Stimulated activated CD8-positive, alpha-beta memory T cell treated with anti-CD3 and anti-CD28 coated beads, Interleukin-4, amount 100 ng/mL, for 4 hours (primary cell): ENCODE measurements at places on chromosomes 5 and 9.

GRCh38 chr5:131406975-131407638, 143.3 kb downstream of the CDC42SE2 start:
- no peak for DNase-seq

DNA sequence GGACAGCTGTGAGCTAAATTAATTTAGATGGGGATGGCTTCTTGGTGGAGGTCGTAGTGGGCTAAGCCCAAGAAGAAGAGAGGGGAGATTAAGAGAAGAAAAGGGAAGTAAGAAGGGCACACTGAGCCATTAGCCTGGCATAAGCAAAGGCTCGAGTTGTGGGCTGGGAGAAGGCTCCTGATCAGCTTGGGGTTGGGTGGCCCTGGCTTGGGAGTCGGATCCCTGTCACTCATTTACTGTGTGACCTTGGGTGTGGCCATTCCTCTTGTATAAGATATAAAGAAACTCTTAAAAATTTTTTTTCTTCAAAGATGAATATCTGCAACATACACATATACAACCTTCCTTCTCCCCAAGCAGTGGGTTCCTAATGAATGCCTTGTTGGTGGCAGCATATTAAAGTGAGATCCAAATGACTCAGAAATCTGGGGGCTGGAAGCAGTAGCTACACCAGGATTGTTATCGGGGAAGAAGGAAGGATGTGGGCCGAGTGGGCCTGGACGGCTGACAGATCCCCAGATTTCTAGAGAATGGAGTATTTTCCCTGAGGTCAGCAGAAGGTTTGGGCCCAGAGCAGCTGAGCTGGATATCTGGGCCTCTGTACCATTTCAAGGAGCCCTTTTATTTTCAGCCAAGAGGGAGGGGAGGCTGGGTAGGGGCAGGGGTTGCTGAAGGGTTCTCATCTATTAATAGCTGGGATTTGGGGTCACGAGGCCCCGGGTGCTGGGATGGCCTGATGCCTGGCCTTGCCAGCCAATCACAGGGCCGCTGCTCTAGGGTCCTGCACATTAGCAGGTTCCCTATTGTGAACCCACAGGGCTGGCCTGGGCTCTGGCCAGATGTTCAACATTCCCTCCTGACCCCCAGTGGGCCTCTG, 52.1 kb downstream of the PPARGC1B start:
- no peak for DNase-seq

DNA sequence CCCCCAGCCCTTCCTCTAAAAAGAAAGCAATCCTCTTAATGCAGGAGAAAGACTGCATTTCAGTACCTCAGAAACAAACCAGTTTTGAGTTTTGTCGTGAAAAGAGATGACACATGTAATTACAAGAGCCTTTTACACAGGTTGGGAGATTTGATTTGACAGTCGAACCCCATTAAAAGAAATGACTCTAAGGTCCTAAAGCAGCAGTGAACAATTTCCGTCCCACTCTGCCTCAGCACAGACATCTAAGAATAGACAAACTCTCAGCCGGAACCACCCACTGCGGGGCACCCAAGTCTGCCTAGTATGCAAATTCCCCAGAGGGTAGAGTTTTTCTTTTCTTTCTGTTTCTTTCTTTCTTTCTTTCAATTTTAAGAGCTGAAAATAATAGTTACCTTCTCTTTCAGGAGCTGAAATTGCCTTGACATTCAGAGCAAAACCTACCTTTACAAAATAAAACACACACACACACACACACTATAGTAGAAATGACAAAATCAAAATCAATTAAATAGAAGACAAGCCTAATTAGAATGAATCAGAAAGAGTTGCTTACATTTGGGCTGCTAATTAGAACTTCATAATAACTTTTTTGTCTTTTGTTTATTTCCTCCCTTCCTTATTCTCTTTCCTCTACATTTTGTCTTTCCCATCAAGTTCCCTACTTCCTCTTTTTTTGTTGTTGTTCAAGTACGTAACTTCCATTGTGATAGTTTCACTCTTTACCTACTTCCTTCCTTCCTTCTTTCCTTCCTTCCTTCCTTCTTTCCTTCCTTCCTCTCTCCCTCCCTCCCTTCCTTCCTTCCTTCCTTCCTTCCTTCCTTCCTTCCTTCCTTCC, 65.1 kb downstream of the BASP1 start:
- no peak for DNase-seq

DNA sequence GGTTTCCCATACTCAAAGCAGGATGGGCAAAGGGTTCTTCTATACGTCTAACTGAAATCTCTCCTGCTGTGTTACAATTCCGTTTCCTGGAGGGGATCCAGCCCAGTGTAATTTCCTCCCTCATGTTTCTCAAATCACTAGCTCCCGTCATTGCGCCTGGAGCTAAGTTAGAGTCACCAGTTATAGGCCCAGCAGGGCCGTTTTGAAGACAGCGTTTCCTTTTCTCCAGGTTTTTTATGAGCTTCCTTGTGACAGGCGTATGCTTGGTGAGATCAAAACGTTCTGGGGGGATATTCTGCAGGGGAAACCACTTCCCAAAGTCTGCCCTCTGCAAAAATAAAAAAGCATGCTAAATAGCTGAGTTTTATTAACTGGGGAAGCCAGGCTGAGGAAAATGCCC, 53.0 kb upstream of the WWC1 start:
- no peak for DNase-seq

DNA sequence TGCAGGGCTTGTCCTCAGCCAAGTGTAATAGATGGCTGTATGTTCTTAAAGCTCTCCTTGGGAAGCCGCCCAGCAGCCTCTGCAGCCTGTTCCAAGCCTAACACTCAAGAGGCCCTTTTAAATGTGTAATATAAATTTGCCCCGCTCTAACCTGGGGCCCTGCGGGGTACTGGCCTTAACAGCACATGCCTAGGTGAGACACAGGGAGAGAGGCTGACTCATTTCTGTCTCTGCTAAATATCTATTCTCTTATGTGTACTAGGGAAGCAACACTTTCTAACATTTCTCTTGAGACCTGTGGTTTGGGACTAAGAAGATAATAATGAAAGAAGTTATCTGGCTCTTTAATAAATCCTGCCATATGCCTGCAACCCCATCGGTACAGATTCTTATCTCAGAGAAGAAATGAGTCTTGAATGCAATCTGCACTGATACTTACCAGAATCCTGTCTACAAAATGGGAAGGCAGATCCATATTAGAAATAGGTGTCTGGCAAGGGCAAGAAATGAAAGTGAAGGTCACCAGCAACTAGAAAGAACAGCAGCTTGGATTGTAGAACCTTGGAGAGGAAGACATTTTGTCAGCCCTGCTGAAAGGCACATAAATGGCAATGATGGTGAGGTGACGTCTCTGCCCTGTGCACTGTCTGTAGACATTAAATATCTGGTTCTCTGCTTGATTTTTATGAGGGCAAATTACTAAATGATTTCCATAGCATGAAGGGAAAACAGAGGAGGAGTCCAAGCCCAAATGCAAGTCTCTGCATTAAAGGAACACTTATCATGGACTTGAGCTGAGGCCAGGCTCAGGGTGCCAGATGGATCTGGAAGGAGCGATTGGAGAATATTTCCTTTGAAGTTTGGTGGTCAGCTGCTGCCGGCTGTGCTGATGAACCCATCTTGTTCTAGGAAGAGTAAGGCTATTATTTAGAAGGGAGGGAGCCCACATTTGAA, 14.5 kb upstream of the TGFBI start:
- DNase-seq: no peak

- no peak for DNase-seq
These were observed 605.0 kb upstream of the CLINT1 start for GRCh38 chr5:158463938-158464337.

DNA sequence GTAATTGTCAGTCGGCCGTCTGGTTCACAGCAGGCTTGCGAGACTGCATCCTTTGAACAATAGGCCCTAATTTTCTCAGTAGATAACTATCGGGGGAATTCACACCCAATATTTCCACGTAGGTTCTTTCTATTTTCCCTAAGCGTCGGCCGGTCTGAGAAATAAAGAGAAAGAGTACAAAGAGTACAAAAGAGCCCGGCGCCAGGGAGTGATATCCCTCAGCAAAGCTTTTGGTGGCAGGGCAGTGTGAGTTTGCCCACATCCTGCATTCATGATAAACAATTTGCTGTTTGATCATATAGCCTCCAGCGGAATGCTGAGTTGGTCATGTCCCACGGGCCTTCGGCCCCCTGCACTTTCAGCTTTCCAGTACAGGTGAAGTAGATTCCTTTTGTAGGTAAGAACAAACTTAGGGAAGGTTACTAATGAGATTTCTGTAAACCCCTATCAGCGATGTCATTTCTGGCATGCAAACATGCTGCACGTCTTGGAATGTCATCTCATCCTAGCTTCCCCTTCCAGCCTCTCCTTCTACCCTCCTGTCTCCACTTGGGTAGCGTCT, 4.7 kb upstream of the PTGR1 start:
- DNase-seq: no peak

DNA sequence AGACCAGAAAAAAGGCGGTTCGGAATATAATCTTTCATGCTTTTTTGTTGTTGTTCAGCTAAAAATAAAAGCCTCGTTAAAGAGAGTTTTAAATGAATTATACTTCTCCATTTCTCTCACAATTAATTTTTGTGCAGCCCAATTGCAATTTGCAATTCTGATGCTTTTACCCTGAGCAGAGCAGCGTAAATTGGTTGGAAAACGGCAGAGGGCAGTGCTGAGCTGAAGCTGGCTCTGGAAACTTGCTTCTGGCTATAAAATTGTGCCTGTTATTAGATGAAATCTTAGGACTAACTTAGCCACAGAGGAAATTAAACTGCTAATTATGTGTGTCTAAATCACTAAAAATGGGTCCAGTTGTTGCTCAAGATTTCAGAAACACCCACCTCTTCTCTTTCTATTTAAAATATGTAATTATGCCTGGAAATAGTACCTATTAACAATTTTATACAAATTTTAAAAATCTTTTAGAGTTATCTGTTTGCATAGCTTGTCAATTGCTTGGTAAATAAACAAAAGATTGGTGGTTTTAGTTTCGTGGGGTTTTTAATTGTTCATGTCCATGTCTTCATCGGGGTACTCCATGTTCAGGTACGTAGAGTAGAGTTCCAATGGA, 441.8 kb upstream of the TLE4 start:
- no peak for DNase-seq

- no peak for DNase-seq
These were observed 132.8 kb upstream of the RAI14 start for GRCh38 chr5:34523387-34523726.

- no peak for DNase-seq
These were observed 87.6 kb downstream of the ADAMTS6 start for GRCh38 chr5:65394087-65394486.

- DNase-seq: no peak
These were observed 255.2 kb upstream of the TNC start for GRCh38 chr9:115373000-115373709.

DNA sequence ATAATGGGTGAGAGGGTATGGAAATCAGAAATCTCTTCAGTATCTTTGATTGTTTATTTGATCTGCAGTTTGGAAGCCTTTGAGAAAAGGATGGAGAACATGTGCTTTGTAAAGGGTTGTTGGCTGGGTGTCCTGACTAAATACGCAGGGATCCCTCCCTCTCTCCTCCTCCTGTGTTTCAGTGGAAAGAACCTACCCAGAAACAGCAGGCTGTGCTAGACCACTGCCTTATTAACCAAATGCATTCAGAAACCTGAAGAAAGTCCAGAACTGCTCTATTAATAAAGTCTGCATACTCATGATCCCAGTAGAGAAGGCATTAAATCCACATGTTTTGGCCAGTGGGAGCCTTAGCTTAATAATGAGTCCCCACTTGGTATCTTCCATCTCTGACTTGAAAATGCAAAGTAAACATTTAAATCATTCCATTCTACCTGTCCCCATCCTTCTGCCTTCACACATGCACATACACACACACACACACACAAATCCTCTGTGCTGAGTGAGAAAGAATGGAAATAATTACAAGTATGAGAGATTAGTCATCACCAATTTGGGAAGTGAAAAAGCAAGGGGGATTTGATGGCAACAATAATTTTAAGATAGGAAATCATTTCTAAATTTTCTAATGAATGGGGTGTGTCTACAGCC, 10.0 kb upstream of the LECT2 start:
- no peak for DNase-seq

DNA sequence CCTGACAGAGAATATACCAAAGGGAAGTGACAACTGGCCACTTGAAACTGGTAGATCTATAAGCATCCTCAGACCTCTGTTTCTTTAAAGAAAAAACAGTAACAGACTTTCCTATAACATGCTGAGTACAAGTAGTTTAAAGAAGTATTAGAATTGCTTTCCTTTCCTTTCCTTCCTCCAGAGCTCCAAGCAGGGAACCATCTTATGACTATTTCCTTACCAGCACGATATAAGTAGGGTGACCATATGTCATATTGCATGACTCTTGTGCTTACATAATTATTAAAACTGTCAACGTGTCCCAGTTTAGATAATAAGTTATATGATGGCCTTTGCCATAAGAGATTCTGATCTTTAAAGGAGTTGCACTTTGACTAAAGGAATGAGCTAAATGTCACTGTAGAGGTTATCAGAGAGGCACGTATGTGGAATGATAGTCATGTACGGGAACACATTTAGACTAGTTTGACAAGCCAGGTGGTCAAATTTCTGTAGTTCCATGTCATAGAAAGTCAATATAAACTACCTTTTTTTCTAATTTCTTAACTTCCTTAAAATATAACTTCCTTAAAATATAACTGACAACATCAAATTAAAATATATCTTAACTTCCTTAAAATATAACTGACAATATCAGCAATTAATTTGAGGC, 212.7 kb upstream of the CD180 start:
- no peak for DNase-seq

- no peak for DNase-seq
These were observed 4.4 kb downstream of the SLC25A25 start for GRCh38 chr9:128072144-128073021.

DNA sequence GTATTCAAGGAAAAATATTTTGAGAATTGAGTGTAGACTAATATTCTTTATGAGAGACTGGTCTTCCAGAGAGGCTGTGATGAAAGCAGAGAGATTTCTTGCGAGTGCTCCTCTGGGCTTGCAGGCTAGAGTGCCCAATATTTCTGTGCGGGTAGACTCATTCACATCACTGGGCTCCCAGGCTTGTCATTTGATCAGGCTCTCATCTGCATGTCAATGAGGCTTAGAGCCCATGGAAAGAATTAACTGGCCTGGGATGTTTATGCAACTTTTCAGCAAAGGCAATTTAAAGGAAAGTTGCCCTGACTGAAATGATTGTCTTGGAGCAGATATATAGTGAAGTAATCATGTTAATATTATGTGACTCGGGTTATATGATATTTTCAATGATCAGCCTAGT, 42.3 kb downstream of the SNCAIP start:
- no peak for DNase-seq

GRCh38 chr9:70491426-70492318, 77.2 kb upstream of the KLF9 start:
- DNase-seq: no peak

GRCh38 chr9:38331141-38331540, 61.4 kb upstream of the ALDH1B1 start:
- no peak for DNase-seq

- no peak for DNase-seq
These were observed 154.8 kb upstream of the TBC1D2 start for GRCh38 chr9:98410185-98410697.
